Inflammatory macrophage (primary cell): ENCODE measurements at places on chromosomes 12 and 14.

- no peak for DNase-seq
Measured at GRCh38 chr14:68685419-68686204, 107.3 kb downstream of the ZFP36L1 start.

GRCh38 chr12:68481181-68481941, 129.3 kb upstream of the RAP1B start:
- no peak for DNase-seq

DNA sequence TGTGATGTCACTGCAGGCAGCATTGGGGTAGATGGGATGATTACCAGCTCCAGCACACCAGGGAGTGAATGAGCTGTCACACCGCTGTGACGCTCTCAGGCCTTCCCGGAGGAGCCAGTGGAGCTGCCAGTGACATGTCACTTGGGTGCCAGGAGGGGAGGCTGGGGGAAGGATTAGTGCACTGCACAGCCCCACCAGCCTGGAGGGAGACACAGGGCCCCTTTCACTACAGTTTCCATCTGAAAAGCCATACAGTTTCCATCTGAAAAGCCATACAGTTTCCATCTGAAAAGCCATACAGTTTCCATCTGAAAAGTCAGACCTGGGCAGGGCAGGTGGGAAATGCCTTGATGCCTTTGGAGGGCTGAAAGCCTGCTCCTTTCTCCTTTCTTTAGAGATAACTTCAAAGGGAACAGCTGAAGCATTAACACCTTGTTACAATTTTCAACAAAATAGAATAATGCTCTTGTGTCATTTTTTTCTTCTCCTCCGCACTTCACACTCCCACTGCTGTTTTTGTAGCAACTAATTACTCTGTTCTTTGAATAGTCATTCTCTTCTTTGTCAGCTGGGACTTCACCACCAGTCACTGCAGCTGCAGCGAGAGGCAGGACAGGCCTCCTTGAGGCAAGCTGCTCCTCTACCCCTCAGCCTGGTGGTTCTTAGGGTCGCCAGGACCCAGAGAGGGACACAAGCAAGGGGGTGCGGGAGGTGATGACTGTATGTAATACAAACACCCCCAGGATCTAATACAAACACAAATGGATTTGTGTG, 256.9 kb upstream of the RGS6 start:
- no peak for DNase-seq

GRCh38 chr14:76293221-76293620, 82.7 kb upstream of the ESRRB start:
- DNase-seq = no peak

- DNase-seq = no peak
Measured at GRCh38 chr14:98498019-98498885, 773.7 kb downstream of the BCL11B start.

GRCh38 chr14:80658733-80659132, 282.8 kb downstream of the CEP128 start:
- no peak for DNase-seq

- no peak for DNase-seq
Measured at GRCh38 chr12:31245822-31246469, 80.0 kb downstream of the SINHCAF start.

DNA sequence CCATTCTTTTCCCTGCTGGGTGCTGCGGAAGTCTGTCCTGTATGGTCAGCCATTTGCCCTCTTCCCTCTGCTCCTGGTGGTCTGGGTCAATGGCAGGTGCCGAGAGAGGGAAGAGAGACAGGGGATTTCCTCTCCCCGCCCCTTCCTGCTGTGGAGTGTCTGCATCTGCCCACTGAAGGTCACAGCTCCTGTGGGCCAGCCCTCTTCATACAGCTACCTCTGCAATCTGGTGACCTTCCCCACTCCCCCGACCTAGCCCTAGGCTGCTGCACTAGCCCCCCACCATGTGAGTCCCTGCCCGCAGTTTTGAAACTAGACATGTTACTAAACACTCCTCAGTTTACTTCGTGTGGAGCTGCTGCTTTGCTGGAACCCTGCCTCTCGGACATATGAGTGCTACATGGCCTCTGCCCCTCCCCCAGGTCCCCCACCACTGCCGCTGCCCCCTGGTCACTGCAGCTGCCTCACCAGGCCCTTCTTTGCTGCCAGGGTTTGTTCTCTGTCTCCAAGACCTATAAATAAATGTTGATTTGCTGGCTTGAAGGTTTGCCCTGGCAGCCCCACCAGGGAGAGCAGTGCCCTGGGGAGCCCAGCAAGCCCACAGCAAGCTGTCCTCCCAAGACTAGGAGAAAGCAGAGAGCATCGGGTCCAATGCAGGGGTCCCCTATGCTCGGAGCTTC, 102.9 kb downstream of the DPF3 start:
- DNase-seq = no peak

DNA sequence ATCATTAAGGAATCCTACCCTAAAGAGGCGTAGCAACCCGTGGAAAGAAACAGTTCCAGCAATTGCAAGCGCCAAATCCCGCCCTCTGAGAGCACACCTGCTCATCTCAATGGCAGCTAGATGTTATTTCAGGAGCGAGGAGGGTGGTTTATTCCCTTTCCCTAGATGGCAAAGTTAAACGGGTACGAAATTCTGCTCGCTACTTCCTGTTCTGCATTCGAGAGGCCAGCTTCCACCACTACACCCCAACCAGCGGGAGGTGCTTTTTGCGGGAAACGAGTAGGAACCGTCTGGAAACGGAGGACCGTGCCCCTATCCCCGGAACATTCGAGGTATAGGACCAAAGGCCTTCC, 536 bp downstream of the VPS29 start:
- DNase-seq = peak; percentile 70

DNA sequence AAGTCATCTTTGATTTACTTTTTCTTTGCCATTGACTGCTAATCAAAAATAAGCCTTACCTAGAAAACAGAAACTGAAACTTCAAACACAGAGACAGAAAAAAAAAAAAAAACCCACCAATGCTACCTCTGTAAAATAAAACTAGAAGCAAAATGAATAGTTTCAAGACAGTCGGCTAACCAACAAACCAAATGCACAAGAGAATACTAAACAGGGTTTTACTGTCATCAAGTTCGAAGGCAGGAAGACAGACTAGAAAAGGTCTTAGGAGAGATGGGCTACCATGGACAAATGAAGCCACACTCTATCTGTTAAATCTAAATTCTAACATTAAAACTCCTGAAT, 59.5 kb downstream of the SEL1L start:
- DNase-seq = no peak

DNA sequence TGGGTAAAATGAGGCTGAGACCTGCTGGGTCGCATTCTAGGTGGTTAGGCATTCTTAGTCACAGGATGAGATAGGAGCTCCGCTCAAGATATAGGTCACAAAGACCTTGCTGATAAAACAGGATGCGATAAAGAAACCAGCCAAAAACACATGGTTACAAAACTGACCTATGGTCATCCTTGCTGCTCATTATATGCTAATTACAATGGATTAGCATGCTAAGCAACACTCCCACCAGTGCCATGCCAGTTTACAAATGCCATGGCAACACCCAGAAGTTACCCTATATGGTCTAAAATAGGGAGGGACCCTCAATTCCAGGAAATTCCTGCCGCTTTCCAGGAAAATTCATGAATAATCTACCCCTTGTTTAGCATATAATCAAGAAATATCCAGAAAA, 132.4 kb downstream of the BRMS1L start:
- no peak for DNase-seq

GRCh38 chr14:42929806-42930480, 1323.3 kb downstream of the LRFN5 start:
- peak; percentile 68 for DNase-seq

- no peak for DNase-seq
Measured at GRCh38 chr12:130879781-130880389, 8.0 kb downstream of the RAN start.

DNA sequence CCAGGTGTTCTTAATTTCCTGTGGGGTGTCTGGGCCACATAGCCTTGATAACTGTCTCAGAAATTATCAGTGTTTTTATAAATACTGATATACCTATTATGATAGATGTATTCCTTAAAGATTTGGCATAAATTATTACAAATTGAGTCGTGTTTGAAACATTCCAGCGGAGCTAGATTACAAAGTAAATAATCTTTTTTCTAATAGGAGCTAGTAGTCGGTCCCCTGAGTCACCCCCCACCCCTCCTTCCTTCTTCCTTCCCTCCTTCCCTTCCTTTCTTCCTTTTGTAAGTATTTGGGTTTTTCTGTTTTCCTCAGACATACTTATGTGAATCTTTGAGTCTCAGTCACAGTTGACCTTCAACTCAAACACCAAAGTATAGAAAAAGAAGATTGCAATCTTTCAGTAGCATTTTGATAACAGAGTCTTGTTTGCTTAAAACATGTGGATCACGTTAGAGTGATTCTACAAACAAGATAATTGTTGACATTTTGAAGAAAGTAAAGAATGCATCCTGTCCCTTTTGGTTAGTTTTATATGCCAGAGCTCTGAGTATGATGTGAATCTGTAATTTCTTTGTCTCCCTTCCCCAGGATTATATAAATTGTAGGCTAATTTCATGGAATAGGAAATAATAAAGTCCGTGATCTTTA, 264.0 kb downstream of the FUT8 start:
- DNase-seq = no peak

- no peak for DNase-seq
Measured at GRCh38 chr14:105733081-105734065, 207.0 kb downstream of the TMEM121 start.

- no peak for DNase-seq
Measured at GRCh38 chr12:4272424-4273272, 914 bp upstream of the CCND2 start.

- DNase-seq = no peak
Measured at GRCh38 chr14:62670526-62670925, 374.7 kb downstream of the KCNH5 start.

DNA sequence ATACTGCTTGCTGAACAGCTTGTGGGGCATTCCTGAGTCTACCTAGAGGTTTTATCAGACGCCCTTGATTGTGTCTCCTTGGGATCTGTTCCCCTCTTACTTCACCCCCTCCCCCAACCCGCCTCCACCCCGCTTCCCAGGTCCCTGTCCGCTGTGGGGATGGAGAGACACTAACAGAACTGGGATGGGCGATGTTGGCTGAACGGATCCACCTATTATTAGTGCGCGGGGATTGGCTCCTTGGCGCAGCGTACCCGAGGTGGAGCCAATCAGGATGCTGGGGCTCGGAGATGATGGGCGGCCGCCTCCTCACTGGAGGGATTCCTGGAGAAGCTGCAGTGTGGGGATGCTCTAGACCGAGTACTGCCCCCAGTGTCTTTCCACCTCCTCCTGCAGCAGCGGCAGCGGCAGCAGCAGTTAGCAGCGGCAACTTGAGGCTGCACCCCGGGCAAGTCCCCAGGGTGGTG, at the start of gene SYT1:
Gene SYT1 (plus strand): TSS at position 372 of the 467 bp plus-strand sequence.
- no peak for DNase-seq

DNA sequence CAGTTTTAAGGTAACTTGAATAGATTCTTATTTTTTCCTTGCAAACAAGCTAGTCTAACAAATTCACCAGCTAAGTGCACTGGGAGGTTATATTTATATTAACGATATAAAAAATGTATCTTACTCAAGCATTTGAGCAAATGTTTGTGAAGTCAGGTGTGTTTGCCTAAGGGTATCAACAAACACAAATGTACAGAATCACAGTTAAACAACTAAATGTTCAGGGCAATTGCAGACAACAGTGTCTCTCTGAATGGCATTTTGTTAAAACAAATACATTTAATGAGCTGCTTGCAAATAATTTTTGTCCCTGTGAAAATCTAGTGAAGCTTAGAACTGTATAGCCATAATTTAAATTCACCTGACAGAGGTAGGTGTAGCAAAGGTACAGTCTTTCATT, 28.2 kb upstream of the FLRT2 start:
- DNase-seq = no peak

DNA sequence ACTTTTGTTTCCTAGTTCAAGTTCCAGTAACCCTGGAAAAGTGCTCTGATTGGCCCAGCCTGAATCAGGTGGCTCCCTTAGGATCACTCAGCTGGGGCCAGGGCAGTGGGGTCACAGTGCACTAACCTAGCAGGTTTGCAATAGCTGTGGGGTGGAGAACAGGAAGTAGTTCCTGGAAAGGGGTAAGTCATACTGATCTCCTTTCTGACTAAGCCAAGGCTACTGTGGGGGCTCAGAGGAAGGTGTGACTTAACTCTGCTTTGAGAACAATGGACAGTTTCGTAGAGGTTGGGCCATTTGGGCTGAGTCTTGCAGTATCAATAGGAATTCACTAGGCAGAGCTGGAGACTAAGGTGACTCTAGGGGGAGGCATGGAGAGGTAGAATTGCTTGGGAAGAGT, 89.4 kb downstream of the KIF26A start:
- DNase-seq = no peak

DNA sequence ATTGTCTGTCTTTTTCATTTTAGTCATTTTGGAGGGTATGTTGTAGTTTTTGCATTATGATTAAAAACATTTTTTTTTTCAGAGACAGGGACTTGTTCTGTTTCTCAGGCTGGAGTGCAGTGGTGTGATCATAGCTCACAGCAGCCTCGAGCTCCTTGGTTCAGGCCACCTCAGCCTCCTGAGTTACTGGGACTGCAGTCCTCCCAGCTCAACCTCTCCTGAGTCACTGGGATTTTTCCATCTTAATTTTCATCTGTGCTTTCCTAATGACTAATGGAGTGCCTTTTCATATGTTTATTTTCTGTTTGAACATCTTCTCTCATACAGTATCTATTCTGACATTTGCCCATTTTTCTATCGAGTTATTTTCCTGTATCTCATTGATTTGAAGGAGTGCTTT, 52.6 kb downstream of the DYRK2 start:
- DNase-seq = no peak

DNA sequence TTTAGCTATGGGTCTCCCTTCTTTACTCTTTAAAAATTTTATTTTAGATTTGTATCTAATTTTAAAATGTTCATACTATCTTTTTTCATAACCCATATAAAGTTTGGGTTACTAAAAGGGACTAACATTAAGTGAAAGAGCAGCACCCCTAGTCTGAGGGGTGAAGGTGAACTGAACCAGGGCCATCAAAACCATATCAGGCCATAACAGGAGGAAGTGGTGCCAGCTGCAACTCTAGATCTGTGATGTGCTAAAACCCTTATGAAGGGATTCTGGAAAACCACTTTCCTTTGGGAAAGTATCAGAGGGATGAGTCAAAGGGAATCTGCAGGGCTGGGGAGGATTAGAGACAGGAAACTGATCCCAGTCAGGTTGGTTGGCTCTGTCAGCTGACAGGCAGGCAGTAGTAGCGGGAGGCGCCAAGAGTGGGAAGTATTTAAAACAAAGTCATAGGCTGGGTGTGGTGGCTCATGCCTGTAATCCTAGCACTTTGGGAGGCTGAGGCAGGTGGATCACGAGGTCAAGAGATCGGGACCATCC, 162.5 kb downstream of the PPM1H start:
- DNase-seq = no peak

- DNase-seq = no peak
Measured at GRCh38 chr12:121713257-121713777, 765 bp downstream of the TMEM120B start.

DNA sequence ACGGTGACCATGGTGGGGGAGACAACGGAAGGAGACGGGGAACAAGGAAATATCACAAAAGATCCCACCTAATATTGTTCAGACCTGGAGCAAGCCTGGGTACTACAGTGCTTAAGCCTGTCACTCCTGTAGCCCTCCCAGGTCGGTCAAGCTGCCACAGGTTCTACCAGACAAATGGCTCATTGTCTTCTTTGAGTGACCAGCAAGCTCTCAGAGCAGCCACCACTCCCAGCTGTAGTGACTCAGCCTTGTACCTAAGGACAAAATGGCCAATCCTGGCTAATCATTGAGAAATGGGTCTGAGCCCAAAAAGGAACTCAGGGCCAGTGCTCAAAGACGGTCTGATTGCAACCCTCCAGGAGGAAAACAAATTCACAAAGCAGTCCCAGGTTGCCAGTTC, 238.4 kb upstream of the NOS1 start:
- no peak for DNase-seq

GRCh38 chr12:128690641-128691040, 133.1 kb downstream of the SLC15A4 start:
- DNase-seq = no peak
